ENCODE measurements at places on chromosomes 4 and X.

- no peak for ATAC-seq
- H3K36me3 ChIP-seq: peaks cover 42% of the 10 kb centered on the region
- no peaks in the 10 kb centered on the region for H3K4me1 ChIP-seq
- H3K27me3 ChIP-seq: no peaks in the 10 kb centered on the region
- H3K4me3 ChIP-seq: no peak overlapping the region
- H3K27ac ChIP-seq: no peak overlapping the region
Observed at GRCh38 chr4:105859233-105859632, 36.0 kb upstream of the NPNT start.

GRCh38 chr4:766559-767283 is 59.2 kb downstream of the CPLX1 start:
- ATAC-seq: no peak
- H3K27ac ChIP-seq: peak overlapping the region; percentile 56
- H3K27me3 ChIP-seq: no peaks in the 10 kb centered on the region
- no peak overlapping the region for H3K4me3 ChIP-seq

- no peak for ATAC-seq
- no peaks in the 10 kb centered on the region for H3K36me3 ChIP-seq
- peaks cover 54% of the 10 kb centered on the region for H3K27me3 ChIP-seq
- no peak overlapping the region for H3K4me3 ChIP-seq
Observed at GRCh38 chr4:164943192-164943591, 34.3 kb downstream of the TRIM61 start.

GRCh38 chrX:69107231-69107739 is 58.0 kb downstream of the PJA1 start:
- H3K4me1 ChIP-seq: no peaks in the 10 kb centered on the region
- no peaks in the 10 kb centered on the region for H3K36me3 ChIP-seq
- H3K27me3 ChIP-seq: peaks cover 23% of the 10 kb centered on the region
- no peak for ATAC-seq
- no peak overlapping the region for H3K4me3 ChIP-seq

- H3K4me3 ChIP-seq: no peak overlapping the region
- H3K27ac ChIP-seq: no peak overlapping the region
- H3K36me3 ChIP-seq: peaks cover 32% of the 10 kb centered on the region
- no peak for ATAC-seq
Observed at GRCh38 chrX:41661366-41662095, 27.2 kb upstream of the GPR34 start.

DNA sequence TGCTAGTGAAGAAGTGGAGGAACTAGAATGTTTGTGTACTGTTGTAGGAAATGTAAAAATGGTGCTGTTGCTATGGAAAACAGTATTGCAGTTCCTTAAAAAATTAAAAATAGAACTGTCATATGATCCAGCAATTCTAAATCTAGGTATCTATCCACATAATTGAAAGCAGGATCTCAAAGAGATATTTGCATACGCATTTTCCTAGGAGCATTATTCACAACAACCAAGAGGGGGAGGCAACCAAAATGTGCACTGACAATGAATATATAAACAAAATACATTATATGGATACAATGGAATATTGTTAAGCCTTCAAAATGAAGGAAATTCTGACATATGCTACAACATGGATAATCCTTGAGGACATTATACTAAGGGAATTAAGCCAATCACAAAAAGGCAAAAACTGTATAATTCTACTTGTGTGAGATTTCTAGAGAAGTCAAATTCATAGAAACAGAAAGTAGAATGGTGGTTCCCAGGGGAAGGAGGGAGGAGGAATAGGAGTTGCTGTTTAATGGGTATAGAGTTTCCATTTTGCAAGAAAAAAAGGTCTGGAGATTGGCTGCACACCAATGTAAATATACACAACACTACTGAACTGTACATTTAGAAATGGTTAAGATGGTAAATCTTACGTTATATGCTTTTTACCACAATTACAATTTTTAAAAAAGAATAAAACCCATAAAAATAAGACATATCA is 35.6 kb upstream of the KCNE5 start:
- H3K27ac ChIP-seq: no peak overlapping the region
- peaks cover 58% of the 10 kb centered on the region for H3K36me3 ChIP-seq
- H3K4me1 ChIP-seq: no peaks in the 10 kb centered on the region
- no peaks in the 10 kb centered on the region for H3K27me3 ChIP-seq
- ATAC-seq: no peak
- H3K4me3 ChIP-seq: no peak overlapping the region

All from stimulated activated memory B cell treated with anti-CD40 and anti-IgM and Interleukin-4, amounts not matched to agents 10 μg/mL and 1 μg/mL and 100 μg/mL, for 72 hours (primary cell).